ENCODE measurements at places on chromosomes 3 and 15.

- DNase-seq = peak; percentile 68
Measured at GRCh38 chr15:90883976-90884718, at the start of gene FES. TSS of gene FES (plus strand) at chr15:90884504. CDS start at chr15:90885046, 542 bp downstream.

GRCh38 chr3:5635746-5636145 is 448.2 kb downstream of the EDEM1 start:
- no peak for DNase-seq

GRCh38 chr15:84599906-84600305 is 903 bp upstream of the ZSCAN2 start:
- DNase-seq = no peak

GRCh38 chr15:69719527-69720240 is 267.1 kb downstream of the RPLP1 start:
- no peak for DNase-seq

DNA sequence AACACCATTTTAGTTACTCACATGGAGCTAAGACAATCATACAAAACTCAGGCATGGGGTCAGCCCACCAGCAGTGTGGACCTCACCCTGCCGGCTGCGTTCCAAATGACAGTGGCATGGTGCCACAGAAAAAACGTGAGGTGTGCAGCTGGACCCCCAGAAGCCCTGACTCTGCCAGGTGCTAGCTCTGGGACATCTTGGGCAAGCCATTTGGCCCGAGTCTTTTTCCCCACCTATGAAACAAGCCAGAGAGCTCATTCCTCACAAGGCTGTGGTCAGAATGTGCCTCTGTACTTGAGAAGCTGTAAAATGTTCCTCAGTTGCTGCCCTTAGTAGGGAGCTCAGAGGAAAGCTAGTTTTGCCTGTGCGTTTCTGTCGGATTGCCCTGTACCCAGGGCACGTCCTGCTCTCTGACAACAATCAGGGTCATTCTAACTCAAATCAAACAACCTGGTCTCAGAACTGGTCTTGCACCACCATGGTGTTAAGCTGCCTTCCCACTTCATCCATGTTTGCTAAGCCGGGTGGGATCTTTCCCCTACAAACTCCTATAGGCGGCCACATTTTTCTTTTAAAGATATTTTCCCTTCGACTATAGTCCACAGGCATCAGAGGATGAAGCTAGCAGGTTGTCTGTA is 44.9 kb downstream of the LIPC start:
- DNase-seq = no peak

GRCh38 chr3:37601832-37602231 is 259.8 kb upstream of the CTDSPL start:
- DNase-seq = no peak

DNA sequence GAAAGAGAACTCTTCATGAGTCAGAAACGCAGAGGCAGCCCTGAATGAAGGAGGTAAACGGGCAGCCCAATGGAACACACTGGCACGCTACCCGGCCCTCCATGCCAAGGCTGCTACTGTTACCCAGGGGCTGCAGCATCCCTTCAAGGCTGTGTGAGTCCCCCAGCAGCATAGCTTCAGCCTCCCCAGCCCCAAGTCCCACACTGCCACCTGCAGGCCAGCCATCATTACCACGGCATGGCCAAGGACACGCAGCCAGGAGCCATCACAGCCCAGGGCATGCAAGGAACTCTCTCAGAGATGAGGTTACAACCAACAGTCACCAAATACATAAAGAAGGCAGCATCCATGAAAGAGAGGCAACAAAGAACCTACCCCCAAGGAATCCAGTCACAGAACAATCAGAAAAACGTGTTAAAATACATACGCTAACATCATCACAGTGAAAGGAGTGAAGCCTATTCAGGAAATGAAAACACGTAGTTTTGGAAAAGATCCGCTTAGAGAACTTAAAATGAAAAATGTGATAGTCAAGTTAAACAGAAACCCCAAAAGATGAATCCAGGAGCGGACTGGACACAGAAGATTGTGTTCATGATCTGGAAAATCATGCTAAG is 22.4 kb downstream of the PLA2G4F start:
- no peak for DNase-seq

DNA sequence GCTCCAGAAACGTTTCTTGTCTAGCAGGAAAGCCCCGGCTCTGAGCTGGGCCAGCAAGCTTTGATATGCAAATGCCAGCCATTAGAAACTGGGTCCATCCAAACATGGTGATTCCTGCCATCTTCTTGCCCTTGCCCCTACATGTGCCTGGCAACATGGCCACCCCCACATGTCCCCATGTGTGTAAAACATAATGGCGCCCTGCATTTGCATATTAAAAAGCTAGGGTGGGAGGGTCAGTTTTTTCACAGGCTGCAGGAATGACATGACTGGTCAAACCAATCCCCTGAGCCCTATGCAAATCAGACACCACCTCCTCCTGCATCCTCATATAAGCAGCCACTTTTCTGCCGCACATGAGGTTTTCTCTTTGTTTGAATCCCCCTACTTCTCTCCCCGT is 21.2 kb downstream of the GPR156 start:
- no peak for DNase-seq

DNA sequence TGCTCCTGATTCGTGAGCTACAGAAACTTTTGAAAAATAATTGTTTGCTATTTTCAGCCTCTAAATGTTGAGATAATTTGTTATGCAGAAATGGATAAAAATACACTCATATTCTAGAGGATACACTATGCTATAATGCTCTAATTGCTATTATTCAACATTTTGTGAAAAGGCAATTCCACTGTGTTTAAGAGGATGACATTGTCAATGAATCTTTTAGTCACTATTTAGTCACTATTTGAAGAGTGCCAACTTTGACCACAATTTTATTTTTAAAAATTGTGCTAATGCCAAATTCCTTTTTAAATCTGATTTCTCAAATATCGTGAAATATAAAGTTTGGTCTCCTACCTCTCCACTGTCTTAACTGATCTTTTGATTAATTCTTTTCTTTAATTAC is 604.9 kb upstream of the KCNMB2 start:
- no peak for DNase-seq

DNA sequence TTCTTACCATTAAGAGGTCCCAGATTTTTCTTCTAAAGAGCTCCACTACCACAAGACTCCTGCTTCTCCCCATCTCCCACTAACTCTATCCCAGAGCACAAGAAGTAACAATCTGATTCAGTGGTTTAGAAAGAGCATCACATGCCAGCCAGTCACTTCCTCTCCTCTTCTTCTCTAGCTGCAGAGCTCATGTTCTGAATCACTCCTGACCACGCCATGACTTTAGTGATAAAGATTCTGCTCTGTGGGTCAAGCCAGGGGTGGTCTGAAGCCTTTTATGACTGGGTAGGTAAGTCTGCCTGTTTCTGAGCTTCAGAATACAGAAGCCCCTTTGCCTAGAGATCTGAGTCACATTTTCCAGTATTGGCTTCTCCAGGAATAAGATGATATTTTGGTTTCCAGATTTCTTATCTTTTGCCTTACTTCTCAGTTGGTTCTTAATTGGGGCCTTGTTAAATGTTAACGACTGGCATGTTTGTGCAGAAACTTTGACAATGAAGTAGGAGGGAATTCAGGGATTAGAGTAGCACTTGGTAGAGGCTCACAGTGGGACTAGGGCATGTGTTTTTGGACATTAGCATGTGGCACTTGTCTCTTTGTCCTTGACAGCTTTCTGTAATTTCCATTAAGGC is 27.6 kb upstream of the ADAMTSL3 start:
- no peak for DNase-seq

DNA sequence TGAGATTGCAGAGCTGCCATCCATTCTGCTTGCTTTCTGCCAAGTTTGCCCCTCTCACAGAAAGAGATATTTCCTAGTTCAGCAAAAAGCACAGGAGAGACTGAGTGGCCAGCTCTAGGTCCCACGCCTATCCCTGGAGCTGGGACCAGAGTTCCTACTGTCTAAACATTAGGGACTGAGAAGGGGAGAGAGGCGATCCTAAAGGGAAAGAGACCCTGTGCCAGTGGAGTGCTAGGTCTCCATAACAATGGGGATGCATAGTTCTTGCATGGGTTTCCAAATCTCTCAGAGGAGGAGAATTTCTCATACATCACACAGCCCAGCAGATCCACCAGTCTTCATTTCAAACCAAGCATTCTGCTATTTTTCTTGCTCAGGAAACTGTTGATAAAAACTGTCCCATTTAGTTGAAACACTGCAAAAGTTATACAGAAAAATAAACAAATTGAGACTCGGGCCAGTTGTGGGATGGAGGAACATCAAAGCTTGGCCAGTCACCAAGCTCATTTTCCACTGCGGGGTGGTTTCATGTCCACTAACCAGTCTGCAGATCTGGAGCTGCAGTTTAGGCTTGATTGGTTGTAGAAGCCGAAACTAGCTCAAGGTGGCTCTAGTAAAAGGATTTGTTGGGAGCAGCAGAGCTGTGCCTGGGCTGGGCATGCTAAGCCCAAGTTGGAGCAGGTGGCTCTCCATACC is 62.7 kb downstream of the EEFSEC start:
- DNase-seq = no peak

- no peak for DNase-seq
Measured at GRCh38 chr3:136882571-136882970, 20.6 kb downstream of the NCK1 start.

GRCh38 chr15:31801152-31801551 is 229.2 kb upstream of the CHRNA7 start:
- DNase-seq = no peak

- DNase-seq = no peak
Measured at GRCh38 chr3:199835-200234, 3.3 kb downstream of the CHL1 start.

DNA sequence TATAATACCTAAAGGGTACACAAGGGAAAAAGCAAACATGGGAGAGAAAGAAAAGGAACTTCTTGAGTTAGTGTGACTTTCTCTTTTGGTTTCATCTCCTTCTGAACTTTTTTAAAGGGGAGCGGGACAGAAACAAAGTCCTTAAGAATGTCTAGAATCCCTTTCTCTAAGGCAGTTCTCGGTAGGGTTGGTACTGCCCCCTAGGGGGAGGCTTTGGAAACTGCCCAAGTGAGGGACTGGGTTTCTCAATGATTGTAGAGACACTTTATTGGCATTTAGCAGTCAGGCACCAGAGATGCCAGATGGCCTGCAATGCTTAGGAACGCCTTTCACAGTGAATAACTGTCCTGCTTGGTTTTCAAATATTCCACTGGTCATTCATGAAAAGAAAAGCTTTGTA is 172.7 kb downstream of the WDR72 start:
- peak; percentile 51 for DNase-seq

GRCh38 chr3:174098746-174099145 is 701.2 kb downstream of the NLGN1 start:
- DNase-seq = no peak

GRCh38 chr3:136792556-136793330 is 26.2 kb upstream of the SLC35G2 start:
- DNase-seq = peak; percentile 34

DNA sequence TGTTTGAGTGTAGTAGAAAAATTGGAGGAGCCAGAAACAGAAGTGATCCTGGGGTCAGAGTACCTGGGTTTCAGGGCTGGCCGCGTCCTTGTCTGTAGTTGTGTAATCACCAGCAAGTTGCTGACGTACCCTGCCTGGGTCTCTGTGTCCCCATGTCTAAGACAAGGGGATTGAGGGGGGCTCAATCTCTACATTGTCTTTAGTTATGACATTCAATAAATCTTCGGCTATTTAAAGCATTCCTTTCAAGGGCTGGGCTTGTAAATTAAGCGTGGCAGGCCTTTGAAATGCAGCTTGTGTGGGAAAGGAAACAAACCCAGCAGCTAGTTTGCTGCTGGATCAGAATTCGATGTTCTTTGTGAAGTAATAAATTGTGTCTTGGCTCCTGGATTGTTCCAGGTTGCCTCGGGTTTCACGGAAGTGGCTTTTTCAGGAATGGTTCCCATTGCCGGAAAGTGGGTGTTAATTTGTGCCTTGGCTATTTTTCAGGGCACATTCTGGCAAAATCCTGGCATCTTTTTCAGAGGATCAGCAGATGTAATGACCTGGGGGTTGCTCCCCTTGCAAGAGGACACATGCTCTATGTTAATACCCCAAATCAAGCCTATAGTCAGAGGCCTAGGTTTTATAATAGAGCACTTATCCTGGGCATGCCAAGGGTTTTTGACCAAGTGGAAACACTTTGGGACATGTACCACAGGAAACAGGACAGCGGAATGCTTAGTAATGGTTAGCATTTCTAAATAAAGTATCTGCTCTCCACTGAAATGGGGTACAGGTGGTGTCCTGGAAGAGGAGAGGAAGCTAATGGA is 294.8 kb upstream of the NR2E3 start:
- DNase-seq = no peak

DNA sequence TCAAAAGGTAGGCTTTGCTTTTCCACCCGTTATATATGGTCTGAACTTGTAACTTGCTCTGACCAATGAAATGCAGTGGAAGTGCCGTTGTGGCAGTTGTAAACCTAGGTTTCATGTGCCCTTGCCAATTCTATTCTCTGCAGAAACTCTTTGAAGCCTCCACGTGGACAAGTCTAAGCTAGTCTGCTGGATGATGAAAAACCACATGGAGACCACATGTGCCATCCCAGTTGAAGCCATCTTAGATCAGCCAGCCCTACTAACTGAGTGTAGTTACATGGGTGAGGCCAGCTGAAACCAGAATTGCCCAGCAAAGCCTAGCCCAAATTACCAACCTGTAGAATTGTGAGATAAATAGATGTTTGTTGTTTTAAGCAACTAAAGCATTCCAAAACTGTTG is 183.7 kb upstream of the KCNH8 start:
- no peak for DNase-seq

- no peak for DNase-seq
Measured at GRCh38 chr3:61937477-61937876, 376.1 kb downstream of the PTPRG start.

DNA sequence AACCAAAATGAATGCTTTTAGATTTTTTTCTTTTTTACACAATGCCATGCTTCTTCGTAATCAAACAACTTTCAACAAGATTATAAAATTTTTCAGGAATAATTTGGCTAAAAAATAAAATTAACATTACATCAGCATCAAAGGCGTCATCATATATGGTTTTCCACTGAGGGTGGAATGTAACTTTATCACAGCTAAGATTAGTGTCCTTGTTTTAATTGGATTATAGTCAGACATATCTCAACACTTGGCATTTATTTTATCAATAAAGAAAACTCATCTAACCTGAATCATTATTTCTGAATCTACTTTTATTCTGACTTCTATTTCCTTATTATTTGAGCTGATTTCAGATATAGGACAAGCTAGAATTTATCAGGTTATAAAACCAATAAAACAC is 1.6 kb downstream of the NRG4 start:
- DNase-seq = no peak

GRCh38 chr15:31297575-31298456 is 28.8 kb upstream of the KLF13 start:
- no peak for DNase-seq

GRCh38 chr3:10116138-10116460 is 624 bp downstream of the BRK1 start:
- DNase-seq = no peak

- no peak for DNase-seq
Measured at GRCh38 chr15:36579792-36580431, 486 bp downstream of the CDIN1 start.
